H1 (cell line): ENCODE measurements at places on chromosomes 12 and 14. TPM values are rescaled to one million over a fixed set of nuclear protein-coding genes. Genes with fewer than 3 reads are reported as not detected.

- no peak for DNase-seq
These were observed 83.8 kb downstream of the PTPRB start for GRCh38 chr12:70553391-70553859.

DNA sequence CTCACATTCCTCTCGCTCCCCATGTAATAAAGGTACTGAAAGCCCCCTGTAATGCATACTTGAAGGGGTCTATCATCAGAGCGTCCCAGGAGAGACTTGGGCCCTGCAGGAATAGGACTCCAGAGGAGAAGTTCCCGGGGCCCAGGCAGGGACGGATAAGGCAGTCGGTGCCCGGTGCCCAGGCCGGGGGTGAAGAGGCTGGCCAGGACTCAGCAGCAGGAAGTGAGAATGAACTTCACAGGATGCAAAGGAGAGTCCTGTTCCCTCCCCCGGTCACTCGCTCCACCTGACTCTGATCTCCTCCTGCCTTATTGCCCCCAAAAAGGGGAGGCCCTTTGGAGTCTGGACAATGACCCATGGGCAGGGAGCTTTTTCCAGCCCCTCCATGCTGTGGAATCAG is 40.2 kb downstream of the LRRC74A start:
- no peak for DNase-seq

- no peak for DNase-seq
These were observed 49.3 kb upstream of the RERGL start for GRCh38 chr12:18139254-18139653.

DNA sequence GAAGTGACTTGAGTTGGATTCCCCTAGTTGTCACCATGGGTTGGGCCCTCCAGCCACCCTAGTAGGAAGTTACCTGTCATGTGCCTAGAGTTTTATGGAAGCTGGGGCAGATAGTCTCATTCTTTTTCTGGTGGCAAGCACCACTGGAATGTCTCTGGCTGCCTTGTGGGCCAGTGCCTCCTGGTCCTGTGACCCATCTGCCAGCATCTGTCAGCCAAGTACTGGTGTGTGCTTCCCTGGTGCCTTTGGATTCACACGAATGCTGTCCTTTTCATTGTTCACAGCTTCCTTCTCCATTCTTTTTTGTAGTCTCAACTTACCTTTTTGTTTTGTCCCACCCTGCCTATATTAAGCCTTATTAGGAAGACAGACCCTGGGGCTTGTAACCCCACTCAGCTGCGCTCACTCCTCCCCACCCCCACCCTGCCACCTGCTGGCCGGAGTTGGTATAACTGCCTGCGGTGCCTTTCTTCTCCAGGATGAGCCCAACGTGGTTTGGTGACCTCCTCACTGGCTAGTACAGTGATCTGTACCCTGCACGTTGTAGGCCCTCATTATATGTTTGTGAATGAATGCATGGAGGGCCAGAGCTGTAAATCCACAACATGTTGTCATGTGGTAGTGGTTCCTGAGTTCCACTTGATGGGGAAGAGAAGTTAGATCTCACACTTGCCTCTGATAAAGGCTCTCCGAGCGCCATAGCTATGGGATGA is 125.7 kb downstream of the TSPAN9 start:
- DNase-seq = no peak

The WNT1 gene
- total RNA-seq = not detected in 2 replicates

DNA sequence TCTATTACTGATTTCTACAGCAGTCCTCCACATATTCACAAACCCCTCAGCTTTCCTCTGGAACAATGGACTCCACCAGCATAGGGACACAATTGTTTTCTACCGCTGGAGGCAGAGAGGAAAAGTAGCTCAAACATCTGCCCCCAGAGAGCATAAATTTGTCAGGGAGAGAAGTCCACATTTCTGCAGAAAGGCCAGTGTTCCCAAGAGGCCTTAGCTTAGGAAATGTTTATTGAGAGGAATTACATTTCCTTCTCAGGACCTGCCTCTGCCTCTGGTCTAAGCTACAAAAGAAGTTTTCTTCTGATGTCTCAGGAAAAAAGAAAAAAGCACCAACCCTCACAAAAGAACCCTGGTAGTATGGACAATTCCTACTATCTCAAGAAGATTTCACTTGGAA is 217.8 kb upstream of the BMP4 start:
- DNase-seq = no peak

The NKX2-1 gene
- total RNA-seq = not detected in 2 replicates

- DNase-seq = no peak
These were observed 11.0 kb upstream of the MLXIP start for GRCh38 chr12:122067548-122067947.

The RBP5 gene
- 0.67 and 1.9 TPM in 2 replicates for total RNA-seq

The KCNH5 gene
- 0.50 and 0.55 TPM in 2 replicates for total RNA-seq

DNA sequence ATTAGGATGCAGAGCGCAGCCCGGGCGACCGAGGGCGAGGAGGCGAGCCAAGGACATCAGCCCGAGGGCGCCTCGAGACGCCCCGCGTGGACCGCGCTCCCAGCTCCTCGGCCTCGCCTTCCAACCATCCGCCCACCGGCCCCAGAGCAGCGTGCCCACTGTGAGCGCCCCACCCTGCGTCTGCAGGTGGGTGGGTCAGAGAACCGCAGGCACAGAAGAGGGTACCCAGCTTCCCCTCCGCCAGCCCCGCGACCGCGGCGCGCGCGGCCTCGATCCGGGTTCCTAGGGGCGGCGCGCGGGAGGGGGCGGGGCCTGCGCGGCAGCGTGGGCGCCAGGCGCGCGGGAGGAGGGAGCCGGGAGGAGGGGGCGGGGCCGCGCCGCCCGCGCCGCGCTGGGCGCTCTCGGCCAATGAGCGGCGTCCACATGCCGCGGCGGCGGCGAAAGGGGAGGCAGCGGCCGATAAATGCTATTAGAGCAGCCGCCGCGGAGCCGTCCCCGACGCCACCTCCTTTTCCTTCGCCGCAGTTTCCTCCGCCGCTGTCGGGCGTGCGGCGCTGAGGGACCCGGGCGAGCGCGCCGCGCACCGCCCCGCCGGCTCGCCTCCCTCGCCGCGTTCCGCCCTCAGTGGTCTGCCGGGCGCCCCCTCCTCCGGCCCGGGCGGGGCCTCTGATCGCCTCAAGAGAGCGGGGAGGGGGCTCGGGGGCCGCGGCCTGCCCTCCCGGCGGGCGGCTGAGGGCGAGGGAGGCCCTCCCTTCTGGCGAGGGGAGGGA is at the start of gene ATP2A2:
ATP2A2 (plus strand) TSS at position 469 of the 770 bp plus-strand sequence. CDS start 543 bp downstream, outside the sequence.
- no peak for DNase-seq

The LRP1-AS gene
- not detected in 2 replicates for total RNA-seq

- DNase-seq = no peak
These were observed 17.3 kb downstream of the TMEM19 start for GRCh38 chr12:71703206-71703605.

- DNase-seq = peak; percentile 48
These were observed 1.1 kb downstream of the SP1 start for GRCh38 chr12:53380794-53381730.

The FAM90A1 gene
- total RNA-seq = 0.13 TPM in 1 of 2 replicates, not detected in the other

The PRIMA1 gene
- total RNA-seq = 3.9 and 4.5 TPM in 2 replicates

GRCh38 chr12:5665615-5666014 is 233.7 kb downstream of the NTF3 start:
- DNase-seq = no peak

DNA sequence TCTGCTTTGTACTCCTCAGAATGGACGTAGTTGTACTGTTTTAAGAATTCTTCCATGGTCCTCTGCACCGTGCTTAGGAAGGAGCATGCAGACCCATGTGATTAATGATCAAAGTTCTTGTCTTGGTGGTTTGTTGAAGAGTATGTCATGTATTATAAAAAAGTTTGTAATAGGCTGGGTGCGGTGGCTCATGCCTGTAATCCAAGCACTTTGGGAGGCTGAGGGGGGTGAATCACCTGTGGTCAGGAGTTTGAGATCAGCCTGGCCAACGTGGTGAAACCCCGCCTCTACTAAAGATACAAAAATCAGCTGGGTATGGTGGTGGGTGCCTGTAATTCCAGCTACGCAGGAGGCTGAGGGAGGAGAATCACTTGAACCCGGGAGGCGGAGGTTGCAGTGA is 61.8 kb upstream of the RTL1 start:
- no peak for DNase-seq

- DNase-seq = no peak
These were observed 33.7 kb downstream of the ITPK1 start for GRCh38 chr14:93081876-93082570.

DNA sequence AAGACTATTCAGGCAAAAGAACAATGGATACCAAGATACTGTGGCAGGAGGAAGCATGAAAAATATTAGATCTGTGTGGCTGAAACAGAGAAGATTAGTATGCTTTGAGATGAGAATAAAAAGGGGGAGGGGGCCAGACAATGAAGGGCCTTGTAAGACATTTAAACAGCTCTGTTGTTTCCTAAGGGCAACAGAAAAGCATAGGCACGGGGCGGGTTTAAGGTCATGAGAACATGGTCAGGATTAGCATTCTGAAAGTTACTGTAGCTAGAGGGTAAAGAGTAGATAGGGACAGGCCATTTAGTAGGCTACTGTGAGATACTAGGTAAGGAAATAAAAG is 18.6 kb downstream of the INTS13 start:
- no peak for DNase-seq

GRCh38 chr12:49015196-49015595 is 3.4 kb downstream of the PRKAG1 start:
- no peak for DNase-seq

DNA sequence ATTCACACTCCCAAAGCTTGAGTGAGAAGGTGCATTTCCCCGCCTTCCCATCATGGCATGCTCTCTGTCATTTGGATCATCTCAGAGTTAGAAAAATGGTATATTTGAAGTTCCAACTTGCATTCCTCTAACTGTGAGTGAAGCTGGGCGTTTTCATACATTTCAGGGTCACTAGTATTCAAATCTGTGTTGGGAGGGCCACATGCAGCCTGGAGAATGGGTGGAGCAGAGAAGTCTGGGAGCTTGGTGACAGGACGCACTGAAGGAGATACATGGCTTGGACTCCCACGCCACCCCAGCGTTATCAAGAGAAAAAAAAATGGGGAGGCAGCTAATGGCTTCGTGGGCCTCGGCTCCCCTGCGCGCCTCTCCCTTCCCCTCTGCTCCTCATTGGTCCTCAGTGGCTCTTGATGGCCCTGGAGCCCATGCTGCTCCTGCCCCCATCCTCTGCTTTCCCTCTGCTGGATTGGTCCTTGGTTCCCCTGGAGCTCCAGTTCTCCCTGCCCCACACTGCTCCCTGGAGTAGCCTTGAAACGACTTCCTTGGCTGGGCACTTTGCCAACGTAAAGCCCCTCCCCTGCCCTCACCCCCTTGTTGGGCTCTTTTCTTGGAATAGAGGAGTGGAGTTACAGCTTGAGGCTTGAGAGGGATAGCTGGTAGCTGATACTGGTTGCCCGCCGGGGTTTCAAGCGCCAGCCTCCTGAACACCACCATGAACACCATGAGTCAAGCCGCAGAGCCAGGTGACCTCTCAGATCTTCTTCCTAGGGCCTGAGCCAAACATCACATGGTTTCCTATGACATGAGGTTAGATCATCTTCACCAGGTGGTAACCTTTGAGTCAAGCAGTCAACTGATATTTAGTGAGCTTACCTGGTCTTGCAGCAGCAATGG is 139.6 kb downstream of the PRKCH start:
- peak; percentile 42 for DNase-seq

DNA sequence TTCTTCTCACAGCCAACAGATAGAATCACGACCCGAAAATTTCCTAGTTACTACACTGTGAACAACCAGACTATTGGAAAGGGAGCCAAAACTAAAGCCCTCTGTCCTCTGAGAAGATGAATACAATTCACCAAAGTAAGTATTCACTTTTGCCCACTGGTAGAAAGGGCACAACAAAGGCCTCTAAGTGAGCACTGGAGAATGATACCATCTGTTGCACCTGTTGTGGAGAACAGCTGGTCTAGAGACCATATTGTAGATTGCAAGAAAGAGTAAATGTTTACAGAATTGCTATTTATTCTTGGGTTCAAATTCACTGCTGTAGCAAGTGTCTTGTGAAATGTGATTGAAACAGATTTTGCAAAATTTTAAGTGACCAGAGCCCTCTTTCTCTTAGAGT is 46.9 kb upstream of the ANO6 start:
- DNase-seq = no peak

DNA sequence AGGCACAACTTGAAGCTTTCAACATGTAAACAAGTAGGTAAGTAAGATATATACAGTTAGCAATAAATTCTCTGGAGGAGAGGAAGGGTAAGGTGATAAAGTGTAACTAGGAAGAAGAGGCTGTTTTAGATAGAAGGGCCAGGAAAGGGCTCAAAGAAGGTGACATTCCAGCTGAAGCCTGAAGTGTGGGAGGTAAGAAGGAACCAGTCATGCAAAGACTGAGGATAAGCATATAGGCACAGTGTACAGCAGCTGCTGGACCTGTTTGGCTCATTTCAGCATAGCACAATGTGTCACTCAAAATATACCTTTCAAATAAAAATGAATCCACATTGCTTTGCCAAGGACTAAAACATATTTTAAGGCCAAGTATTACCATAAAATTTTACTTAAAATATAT is 28.6 kb upstream of the ARL1 start:
- DNase-seq = no peak

DNA sequence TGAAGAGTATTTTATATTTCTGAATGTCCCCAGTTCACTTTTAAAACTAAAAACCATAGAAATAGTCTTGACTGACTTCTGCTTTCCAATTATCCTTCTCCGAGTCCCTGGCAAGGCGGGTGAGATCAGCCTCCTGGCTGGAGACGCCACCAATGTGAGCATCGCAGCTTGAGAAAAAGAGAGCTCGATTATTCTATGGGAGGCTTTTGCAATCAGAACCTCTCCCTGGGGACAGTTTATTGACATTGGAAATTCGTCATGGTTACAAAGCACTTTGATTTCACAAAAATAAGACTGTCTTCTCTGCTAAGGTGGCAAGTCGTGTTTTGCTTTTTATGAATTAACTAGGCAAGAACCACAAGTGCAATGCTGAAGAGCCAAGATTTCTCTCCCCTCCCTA is 23.6 kb upstream of the GPHB5 start:
- DNase-seq = no peak

The SRGAP1 gene
- 5.5 and 7.3 TPM in 2 replicates for total RNA-seq

- no peak for DNase-seq
These were observed 102.1 kb downstream of the DUSP6 start for GRCh38 chr12:89250213-89250612.

- DNase-seq = no peak
These were observed 19.1 kb downstream of the SCFD1 start for GRCh38 chr14:30641207-30641606.

DNA sequence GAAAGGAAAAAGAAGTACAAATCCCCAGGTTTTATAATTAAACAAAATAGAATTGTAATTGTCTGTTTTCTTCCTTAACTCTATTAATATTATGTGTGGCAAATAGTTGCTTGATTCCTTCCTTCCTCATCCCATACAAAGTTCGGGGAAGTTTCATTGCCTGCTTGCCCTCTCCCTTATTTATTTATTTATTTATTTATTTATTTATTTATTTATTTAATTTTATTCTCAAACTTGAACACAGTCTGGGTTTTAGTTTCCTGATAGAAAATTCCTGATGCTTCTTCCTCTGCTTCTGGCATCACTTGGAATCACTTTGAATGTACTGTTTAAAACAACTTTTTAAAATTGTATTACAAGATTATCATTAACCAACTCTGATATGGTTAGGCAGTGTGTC is 145.8 kb upstream of the SOX5 start:
- no peak for DNase-seq
